Activated T-helper 9 cell treated with anti-CD3 and anti-CD28 coated beads, Interleukin-2, amount 50 U/mL, for 16 hours (primary cell): ENCODE measurements at places on chromosomes 16 and 17.
A peak's percentile ranks its signal among the peaks of the same experiment; 100 is the strongest.

GRCh38 chr17:78130437-78131101, at the start of gene TMC8:
Gene TMC8 (plus strand): TSS chr17:78130771. CDS start chr17:78131589, 818 bp downstream.
- peak; percentile 51 for DNase-seq

DNA sequence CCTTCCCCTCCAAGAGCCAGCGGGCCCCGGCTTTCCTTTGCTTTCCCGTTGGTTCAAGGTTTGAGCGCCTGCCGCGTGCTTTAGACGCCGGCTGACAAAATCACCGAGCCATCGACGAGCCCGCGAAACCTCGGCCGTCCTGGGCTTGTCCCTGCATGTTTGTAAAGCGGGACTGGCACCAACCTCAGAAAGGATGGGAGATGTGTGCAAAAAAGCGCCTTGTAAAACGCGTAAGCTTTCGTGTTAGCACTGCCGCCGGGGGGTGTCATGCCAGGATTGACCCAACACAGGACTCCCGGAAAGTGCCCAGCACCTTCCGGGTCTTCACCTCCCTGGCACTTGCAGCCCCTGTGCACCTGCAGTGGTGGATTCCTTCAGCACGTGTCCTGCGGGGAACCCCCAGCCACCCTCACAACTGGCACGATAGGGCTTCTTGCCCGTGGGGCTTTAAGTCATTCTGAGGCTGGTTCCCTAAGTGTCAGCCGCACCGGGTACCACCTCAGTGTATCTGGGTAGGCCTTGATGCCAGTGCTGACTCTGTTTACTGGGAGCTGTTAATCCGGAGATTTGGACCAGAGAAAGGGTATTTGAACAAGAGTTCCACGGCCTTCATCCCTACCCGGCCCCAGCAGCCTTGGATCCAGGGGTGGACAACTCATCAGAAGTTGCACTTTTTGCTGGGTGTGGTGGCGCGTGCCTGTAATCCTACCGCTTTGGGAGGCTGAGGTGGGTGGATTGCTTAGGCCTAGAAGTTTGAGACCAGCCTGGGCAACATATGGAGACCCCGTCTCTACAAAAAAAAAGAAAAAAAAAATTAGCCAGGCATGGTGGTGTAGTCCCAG, 817 bp downstream of the NDUFAF8 start:
- DNase-seq, result peak; percentile 34

DNA sequence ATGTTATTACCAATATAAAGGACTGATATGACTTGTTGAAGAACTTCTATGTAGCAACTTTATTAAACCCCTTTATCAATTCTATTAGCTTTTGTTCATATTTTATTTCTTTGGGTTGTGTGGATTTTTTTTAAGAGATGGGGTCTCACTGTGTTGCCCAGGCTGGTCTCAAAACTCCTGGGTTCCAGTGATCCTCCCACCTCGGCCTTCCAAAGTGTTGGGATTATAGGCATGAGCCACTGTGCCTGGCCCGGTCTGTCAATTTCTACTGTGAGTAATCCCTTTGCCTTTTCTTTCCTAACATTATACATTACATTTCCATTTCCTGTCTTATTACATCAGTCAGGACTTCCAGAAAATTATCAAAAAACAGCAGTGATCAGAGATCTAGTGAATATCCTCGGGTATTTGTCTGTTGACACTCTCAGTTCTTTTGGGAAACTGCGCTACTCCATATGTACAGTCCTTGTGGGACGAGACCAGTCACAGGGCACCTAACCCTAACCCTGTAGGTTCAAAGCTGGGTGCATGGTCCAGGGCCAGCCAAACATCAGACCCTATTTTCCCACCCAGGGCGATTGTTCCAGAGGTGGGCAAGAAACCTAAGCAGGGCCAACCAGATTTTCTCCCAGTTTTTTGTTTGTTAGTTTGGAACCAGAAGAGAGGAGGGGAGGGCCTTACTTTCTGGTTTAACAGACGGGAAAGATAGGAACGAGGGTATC, 1.7 kb upstream of the SLC47A1 start:
- no peak for DNase-seq

DNA sequence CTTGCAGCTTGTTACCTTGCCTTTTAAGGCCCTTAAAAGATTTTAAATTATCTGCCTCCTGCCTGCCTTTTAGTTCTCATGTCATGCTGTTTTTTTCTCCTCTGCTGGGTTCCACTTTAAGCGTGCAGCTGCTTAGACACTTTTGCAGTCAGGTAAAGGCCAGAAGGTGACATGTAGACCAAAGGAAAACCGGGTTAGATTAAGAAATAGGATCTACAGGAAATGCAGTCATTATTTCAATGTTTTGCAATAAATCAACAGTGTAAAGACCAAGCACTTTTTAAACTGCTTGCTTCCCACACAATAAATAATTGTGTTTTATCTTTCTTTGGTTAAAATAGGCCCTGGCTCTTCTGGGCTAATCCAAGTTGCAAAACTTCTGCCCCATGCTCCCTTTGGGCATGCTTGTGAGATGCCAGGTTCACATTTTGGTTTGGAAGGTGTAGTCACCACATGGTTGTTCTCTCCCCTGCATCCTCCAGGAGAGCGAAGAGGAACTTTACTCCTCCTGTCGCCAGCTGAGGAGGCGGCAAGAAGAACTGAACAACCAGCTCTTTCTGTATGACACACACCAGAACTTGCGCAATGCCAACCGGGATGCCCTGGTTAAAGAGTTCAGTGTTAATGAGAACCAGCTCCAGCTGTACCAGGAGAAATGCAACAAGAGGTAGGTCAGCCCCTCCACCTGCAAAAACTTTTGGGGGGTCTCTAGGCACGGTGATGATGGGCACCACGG, 54.9 kb downstream of the SDR42E1 start:
- no peak for DNase-seq
